CD8-positive, alpha-beta memory T cell (primary cell): ENCODE measurements at places on chromosomes 5 and 9.

GRCh38 chr5:159224471-159224870, 15.1 kb upstream of the RNF145 start:
- no peak for DNase-seq

GRCh38 chr9:8085986-8086385, 286.4 kb upstream of the DMAC1 start:
- no peak for DNase-seq

GRCh38 chr5:142152384-142152732, 43.8 kb downstream of the NDFIP1 start:
- no peak for DNase-seq

DNA sequence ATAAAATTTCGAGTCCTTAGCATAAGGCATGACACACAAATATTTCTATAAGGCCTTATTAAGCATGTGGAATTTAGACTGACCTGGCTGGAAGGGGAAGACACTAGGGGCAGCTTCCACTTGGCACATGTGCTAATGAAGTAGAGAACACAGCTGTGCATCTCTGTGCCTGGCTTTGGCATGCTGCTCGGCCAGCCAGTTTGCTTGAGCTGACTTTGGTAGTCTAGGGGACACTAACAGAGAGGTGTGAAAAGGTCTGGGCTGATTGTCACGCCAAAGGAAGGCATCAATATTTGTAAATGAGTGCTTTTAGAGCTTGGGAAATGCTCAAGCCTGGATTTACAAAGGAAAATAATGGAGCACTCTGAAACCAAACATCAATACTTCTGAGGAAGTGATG, 723.7 kb downstream of the PRELID2 start:
- DNase-seq = no peak
